MV-4-11 (cell line): ENCODE measurements at places on chromosomes 16 and 17.

- DNase-seq = no peak
Measured at GRCh38 chr17:75540923-75541503, 15.5 kb downstream of the LLGL2 start.

DNA sequence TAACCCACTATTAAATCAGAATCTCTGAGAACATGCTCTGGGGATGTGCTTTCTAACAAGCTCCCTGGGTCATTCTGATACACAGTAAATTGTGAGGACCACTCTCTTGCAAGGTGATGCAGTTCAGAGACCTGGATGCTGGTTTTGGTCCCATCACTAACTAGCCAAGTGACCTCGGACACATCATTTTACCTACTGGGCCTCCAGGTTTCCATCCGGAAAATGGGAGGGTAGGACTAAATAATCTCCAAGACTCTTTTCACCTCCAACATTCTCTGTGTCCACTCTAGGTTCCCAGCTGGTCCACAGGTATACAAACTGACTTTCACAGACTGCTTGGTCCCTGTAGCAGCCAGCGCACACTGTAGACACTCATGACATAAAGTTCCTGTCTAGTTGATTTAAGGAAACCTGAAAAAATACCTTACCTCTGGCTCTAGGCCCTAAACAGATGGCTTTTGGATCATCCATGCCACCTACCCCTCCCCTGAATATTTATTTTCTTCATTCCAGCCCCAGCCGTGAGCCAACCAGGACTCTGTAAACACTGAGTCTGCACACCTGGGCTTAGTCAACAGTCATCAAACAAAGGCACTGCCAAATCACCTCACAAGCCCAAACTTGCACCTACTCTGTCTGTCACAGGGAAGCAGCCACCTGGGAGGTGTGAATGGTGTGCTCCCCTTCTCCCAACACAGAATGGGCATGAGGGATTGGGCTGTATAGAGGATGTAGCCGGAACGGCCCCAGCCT is 51.3 kb upstream of the MRPS23 start:
- no peak for DNase-seq

DNA sequence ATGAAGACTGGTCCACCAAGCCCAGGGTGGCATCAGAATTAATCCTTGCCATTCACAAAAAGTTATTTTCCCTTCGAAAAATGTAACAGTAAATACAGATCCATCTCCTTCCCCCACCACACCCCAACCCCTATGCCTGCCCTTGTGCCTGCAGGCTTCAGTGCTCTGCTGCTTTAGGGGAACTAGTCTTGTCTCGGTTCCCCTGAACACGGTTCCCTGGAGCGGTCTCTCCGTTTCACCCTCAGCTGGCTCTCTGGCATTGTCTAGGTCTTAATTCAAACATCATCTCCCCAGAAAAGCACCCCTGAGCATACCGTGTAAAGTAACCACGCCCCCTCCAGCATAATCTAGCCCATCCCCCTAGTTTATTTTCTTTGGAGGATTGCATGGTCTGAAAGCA is 25.8 kb downstream of the EMP2 start:
- no peak for DNase-seq

DNA sequence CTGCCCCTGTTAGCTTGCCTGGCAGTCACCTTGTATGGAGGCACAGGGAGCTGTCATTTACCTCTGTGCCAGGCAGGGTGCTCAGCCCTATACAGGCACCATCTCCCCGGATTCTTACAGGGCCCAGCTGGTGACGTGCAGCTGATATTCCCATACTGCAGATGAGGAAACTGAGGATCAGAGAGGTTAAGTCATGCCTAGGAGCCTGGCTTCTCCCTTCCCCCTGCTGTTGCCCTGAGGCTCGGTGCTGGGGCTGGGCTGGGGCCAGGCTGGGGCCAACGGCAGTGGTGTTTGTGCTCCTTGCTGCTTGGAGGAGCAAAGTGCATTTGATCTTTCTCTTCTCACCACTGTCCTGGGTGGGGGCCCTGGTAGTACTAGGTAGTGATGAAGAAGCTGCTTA is 54.7 kb upstream of the IL34 start:
- no peak for DNase-seq

DNA sequence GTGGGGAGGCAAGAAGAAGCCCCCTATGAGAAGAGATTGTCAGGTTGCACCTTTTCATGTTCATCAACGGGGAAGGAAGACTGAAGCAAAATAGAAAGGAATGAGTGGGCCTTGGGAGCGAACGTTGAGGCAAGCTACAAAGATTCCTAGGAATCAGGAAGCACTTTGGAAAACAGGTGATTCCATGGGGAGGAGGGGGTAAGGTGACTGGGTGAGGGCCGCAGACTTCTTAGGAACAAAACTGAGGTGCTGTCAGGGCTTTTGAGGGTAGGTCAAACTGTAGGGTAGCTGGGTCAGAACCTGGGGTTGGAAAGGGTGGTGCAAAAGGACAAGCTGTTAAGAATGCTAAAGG is 528 bp downstream of the ITFG1 start:
- no peak for DNase-seq

- no peak for DNase-seq
Measured at GRCh38 chr16:88856122-88856827, 472 bp downstream of the GALNS start.

DNA sequence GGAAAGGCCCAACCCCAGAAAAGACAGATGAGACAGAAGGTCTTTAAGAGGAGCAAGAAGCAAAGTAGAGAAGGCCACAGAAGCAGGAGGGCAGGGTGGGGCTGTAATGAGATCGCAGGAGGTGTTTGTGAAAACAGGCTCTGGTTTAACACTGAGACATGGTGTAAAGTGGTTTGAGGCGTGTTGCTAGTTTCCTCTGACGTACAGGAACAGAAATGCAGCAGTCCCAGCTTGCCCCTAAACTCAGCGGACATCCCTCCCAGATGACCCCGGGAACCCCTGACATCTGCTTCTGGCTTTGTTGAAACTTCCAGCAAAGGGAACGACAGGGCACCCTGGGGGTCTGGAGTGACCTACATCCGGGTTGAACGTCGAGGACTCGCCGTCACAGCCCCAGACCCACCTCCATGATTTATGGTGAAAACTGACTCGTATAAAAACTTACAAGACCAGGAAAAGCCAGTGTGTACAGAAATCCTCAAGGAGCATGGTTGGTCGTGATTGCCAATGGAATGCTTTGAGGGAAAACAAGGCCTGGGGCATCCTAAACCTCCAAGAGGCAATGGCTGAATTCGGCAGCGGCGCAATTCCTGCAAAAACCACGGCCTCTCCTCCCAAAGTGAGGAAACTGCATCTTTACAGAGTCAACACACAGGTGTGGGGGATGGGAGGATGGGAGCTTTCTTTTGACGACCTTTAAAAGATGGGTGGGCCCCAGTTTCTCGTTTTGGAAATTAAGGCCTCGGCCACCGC is 25.8 kb downstream of the LITAF start:
- DNase-seq = no peak

- DNase-seq = no peak
Measured at GRCh38 chr17:31787857-31788570, 71.0 kb downstream of the COPRS start.

DNA sequence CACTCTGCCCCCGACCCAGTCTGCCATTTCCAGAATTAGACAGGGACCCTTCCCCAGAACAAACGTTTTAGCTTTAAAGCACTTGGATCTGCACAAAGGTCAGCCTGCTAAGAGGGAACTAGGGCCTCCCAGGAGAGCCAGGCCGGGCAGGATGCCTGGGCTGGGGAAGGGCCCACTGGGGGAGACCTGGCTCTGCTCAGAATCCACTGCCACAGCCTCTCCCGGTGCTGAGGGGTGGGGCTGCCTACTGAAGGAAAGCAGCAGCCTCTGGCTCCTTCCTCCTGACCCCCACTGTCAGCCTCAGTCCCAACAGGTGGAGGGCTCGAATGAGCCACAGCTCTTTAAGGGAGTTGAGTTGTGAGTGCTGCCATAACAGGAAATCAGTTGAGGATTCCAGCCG is 1.7 kb downstream of the YBX2 start:
- DNase-seq = no peak

- DNase-seq = peak; percentile 66
Measured at GRCh38 chr17:50944054-50944901, 78.1 kb upstream of the TOB1 start.

DNA sequence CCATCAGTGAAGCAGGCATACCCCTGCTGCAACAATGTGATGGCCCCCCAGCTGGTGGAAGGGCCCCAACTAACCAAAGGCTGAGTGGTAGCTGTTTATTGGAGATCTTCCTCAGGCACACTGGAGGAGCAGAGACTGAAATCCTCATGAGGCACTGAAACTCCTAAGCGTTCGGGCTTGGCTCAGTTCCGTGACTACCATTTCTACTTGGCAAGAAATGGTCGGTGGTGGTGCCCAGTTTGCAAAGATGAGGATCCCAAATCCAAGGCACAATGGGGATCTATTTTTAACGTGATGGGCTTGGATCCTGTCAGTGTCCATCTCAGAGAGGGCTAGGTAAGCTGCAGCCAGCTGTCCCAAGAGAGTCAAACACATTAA is 82.8 kb downstream of the TNFRSF13B start:
- DNase-seq = no peak

DNA sequence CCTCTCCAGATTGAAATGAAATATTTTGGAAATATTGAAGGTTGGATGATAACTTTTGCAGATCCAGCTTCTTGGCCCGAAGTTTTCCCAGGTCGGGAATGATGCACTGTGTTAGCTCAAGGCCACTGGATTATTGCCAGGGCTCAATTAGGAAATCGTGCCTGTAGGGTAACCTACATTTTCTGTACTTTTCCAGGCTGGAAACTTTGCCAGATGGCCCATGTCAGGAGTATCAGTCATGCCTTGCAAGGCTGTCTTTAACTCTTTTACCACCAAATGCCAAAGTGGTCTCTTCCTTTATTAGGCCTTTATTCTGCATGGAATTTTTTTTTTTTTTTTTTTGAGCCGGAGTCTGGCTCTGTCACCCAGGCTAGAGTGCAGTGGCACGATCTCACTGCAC is 8.9 kb upstream of the SEC14L1 start:
- no peak for DNase-seq

GRCh38 chr16:58815181-58815888 is 81.2 kb upstream of the GOT2 start:
- no peak for DNase-seq

GRCh38 chr17:2929881-2930533 is 133.4 kb downstream of the OR1D5 start:
- peak; percentile 27 for DNase-seq

DNA sequence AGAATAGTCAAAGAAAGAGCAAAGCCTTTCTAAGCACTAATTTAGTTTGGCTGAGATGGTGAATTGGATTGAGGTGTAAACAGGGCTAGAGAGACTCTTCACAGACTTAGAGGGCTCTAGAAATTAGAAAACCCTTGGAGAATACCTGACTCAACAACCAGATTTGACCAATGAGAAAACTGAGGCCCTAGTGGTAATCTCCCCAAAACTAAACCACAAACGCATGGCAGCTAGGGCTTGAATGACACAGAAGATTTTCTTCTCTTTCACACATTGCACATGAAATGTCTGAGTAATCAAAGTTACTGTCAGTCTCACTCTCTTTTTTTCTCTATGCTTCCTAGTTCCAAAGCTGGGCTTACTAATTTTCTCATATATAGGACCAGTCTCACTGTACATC is 314.5 kb upstream of the KCNJ16 start:
- DNase-seq = no peak

GRCh38 chr17:74964988-74965622 is 7.5 kb downstream of the HID1 start:
- DNase-seq = no peak

DNA sequence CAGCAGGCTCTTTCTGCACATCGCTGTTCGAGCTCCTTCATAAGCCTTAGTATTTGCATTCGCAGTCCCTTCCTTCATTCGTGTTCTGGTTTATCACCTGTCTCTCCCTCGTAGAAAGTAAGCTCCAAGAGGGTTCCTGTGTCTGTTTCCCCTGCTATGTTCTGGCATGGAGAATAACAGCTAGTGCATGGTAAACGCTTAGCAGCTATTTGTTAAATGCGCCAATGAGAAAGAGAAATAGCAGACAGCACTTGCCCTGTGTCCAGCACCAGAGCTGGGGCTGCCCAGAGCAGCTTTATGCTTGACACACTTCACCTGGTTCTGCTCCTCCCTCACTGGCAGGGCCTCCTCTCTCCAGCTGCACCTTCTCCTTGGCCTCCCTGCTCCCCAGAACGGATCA is 5.5 kb downstream of the ZNF688 start:
- DNase-seq = no peak

- no peak for DNase-seq
Measured at GRCh38 chr17:802481-802880, 20.3 kb downstream of the MRM3 start.

DNA sequence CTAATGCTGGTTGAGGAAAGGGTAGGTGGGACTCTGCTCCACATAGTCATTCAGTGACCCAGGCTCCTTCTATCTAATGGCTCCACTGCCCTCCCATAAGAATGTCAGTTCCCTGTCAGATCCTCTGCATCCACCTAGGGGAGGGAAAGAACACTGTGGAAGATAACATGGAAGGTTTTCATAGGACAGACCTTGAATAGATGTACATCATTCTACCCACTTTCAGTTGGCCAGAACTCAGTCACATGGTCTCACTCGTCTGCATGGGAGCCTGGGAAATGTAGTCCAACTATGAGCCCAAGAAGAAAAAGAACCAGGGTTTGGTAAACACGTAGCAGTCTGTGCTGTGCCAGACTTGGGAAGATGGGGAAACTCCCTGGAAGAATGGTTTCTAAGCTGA is 27.1 kb upstream of the SCNN1B start:
- DNase-seq = no peak

- DNase-seq = no peak
Measured at GRCh38 chr16:14042706-14043105, 28.4 kb upstream of the MRTFB start.

DNA sequence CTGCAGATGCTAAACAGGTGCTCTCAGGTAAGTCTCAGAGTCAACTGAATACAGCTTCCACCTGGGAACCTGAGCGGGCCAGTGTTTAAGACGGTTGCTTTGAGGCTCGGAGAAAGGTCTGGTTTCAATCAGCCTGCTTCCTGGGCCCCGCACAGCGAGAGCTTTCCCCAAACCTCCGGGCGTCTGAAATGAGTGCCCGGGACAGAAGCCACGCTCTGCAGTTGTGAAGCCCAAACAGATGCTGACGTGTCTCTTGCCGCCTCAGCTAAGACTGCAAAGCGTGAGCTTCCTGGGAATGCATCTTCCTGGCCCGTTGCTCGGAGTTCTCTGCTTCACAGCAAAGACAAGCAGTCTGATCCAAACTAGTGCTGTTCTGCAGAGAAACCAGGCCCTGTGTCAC is 36.7 kb downstream of the PLXDC1 start:
- no peak for DNase-seq

DNA sequence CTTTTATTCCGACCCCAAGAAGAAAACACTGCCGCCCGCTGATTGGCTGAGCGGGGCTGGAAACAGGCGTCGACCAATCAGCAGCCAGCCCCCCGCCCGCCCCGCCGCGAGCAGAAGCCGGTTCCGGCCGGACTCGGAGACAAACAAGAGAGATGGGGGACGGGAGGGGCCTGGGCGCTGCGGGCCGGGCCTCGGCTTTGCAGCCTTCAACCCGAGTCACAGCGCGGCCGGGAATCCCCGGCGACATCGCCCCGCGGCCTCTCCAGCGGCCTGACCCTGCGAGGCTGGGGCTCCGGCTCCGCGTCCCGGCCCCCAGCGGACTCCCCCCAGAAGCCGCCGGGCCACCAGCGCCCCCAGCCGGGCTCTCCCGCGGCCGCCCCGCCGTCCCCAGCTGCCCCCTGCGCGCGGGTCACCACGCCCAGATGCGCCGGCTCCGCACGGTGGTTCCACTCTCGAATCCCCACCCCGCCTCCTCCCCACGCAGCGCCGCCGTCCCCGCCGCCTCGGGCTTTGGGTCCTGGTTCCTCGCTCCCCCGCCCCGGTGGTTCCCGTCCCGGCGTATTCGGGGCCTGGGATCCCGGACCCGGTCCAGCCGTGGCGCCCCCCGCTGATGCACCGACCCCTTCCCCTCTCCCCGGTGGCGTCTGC is 346 bp upstream of the SLC43A2 start:
- peak; percentile 78 for DNase-seq

GRCh38 chr16:80347900-80348299 is 192.9 kb upstream of the DYNLRB2 start:
- DNase-seq = no peak
